ENCODE measurements at places on chromosomes 3 and 15.

DNA sequence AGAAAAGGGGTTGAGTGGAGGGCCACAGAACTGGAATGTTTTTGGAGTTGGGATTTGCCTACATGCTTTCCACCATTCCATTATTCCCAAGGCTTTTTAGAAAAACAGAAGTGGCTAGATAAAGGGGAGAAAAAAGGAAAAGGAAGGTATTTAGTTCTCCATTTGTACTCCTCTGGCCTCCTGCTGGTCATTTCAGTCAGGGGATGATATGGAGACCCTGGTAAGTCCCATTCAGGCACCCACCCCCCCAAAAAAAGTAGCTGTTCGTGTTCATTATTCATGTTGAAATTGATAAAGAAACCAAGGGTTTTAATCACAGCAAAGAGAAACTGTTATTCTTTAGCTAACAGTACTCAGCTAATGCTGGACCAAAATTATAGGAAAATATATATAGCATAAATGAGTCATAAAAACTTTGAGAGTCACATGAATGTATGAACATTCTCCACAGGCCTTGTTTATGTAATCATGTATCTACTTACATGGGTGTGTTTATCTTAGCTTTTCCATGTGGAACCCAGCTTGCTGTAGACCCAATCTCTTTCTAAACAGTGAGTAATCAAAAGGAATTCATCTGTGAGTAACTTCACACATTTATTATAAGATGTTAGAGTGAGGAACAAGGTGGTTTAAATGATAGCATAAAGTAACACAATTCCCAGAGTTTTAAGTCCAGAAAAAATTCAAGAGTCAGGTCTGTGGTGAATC, 167.2 kb downstream of the KCNMB2 start:
- no peak for DNase-seq

- no peak for DNase-seq
Measured at GRCh38 chr15:65785151-65785550, 6.9 kb downstream of the DENND4A start.

- DNase-seq = no peak
Measured at GRCh38 chr15:48622237-48622636, 23.3 kb downstream of the FBN1 start.

DNA sequence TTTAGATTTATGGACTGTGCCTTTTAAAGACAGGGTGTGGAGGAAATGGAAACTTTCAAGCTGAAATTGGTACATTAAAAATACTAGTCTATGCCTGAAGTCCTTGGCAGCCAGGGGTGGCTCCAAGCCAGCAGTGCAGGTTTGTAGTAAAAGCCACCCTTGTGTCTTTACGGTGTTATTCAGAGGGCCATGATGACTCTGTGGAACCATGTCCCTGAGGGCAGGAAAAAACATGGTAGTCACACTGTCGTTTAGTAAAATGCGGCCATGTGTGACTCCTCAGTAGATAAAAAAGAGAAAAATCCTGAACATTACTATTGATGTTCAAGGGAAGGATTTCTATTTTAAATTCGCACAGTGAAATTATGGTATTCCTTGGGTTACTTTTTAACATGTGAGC, 2.7 kb downstream of the FAN1 start:
- no peak for DNase-seq

DNA sequence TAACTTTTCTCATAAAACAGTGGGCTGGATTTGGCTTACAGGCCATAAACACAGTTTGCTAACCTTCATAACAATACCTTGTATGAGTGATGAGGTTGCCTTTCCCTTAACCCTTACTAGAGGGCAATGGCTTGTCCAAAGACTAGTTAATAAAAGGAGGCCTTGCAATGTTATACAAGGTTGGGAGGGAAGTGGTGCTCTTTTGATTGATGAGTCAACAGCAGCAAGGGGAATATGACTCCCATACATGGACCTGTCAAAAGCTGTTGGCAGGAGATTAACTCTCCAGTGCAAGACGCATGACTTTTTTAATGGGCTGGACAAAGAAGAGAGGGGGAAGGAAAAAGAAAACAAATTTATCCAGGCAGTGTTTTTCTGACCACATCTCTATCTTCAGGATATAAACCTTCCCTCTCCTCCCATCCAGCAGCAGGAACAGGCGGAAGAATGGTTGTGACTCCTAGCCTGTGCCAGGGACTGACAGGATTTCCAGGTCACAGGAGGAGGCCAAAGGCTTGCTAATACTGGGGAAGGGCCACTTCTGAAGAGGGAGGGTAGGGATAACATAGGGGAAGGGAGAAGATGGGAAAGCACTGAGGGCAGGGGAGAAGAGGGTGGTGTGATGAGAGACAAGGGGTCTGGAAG, 35.2 kb upstream of the ARL14 start:
- DNase-seq = no peak

- DNase-seq = no peak
Measured at GRCh38 chr3:71893122-71893521, 108.2 kb upstream of the PROK2 start.

DNA sequence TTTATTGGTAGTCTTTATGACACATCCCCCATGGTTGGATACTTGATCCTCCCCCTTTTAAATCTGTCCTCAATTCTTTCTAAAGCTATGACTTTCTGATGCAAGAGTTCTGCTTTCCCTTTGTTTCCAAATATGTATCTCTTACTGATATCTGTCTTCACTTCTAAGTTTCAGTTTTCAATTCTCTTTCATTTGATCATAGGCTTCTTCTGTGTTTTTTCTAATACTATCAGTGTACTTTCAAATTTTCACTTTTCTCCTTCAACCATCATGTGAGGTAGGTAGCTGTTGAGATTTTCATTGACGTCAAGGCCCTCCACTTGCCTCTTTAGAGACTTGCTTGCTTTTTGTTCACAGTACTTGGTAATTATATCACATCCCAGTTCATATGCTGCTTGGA, 436.5 kb downstream of the CNTN4 start:
- no peak for DNase-seq

DNA sequence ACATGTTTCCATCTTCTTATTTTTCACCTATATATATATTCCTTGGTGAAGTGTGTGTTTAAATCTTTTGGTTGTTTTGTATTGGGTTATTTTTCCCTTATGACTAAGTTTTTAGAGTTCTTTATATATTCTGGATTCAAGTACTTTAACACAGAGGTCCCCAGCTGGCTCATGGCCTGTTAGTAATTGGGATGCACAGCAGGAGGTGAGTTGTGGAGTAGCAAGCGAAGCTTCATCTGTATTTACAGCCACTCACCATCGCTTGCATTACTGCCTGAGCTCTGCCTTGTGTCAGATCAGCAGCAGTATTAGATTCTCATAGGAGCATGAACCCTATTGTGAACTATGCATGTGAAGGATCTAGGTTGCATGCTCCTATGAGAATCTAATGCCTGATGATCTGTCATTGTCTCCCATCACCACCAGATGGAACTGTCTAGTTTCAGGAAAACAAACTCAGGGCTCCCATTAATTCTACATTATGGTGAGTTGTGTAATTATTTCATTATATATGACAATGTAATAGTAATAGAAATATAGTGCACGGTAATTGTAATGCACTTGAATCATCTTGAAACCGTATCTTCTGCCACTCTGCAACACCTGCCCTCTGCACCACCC, 151.6 kb downstream of the RSRC1 start:
- DNase-seq = no peak

- no peak for DNase-seq
Measured at GRCh38 chr3:134777341-134777740, 17.7 kb upstream of the EPHB1 start.

DNA sequence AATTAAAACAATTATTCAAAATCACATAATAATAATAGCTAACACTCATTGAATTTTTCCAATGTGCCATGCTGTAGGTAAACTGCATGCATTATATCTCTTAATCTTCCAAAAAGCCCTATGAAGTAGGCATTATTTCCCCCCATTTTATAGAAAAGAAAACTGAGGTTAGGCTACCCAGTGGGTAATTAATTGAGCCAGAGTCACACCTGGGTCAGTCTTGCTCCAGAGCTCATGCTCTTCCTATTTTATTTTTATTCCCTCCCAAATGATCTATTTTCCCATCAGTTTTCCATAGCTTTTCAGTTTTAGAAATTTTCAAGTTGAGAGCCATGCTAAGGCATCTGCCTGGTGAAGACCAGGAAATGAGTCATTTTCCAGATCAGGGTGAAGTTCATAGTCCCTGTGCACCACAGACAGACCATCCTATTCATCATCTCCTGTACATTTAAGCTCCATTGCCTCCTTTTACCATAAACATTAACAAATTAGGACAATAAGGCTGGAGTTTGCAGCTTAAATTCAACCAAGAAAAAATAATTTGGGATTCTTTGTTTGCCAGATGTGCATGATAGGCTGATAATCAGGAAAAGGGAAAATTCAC, 417.3 kb downstream of the OTOL1 start:
- no peak for DNase-seq

- peak; percentile 27 for DNase-seq
Measured at GRCh38 chr3:150495149-150495548, 51.1 kb downstream of the SERP1 start.

GRCh38 chr15:97648728-97649127, 311.8 kb upstream of the ARRDC4 start:
- DNase-seq = no peak

GRCh38 chr15:94621736-94622135, 390.4 kb downstream of the MCTP2 start:
- DNase-seq = no peak

DNA sequence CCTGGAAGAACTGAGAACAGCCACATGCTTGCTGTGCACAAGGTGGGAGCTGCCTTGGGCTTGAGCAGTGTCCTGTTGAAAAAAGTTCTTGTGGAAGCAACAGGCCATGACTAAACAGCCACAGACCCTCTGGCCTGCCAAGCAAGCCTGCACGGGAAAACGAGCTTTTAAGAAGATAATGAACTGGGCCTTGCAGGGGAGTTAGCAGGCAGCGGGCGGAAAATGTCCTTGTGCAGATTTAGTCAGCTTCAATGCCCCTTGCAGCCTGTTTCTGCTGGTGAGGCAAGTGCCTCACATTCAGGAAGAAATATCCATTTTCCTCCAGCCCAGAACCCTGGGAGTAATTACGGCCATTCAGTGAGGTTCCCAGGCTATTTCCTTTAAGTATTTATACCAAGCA, 126.2 kb upstream of the KLHL25 start:
- no peak for DNase-seq

GRCh38 chr15:73650416-73651126, 17.4 kb upstream of the NPTN start:
- DNase-seq = no peak

GRCh38 chr3:11201251-11202019, 47.1 kb downstream of the HRH1 start:
- no peak for DNase-seq

- DNase-seq = no peak
Measured at GRCh38 chr3:40078590-40078989, 230.9 kb upstream of the EIF1B start.

DNA sequence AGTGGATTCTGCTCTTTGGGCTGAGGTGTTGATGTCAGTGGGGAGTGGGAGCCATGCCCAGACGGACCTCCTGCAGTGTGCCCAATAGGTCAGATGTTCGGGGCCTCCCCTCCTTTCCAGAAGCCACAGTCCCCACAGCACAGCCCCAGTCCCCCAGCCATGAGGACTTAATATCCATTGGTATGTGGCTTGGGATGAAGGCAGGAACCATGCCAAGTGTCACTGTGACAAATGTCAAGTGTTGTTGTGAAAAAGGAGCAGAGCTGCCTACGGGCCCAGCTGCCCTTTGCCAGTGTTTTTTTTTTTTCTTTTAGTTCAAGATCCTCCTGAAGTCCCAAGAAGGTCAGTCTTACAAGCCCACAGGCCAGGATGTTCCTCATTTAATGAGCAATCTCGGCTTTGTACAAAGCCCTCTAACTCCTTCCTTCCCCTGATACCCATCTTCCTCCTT, 12.2 kb downstream of the SEMA3G start:
- no peak for DNase-seq

DNA sequence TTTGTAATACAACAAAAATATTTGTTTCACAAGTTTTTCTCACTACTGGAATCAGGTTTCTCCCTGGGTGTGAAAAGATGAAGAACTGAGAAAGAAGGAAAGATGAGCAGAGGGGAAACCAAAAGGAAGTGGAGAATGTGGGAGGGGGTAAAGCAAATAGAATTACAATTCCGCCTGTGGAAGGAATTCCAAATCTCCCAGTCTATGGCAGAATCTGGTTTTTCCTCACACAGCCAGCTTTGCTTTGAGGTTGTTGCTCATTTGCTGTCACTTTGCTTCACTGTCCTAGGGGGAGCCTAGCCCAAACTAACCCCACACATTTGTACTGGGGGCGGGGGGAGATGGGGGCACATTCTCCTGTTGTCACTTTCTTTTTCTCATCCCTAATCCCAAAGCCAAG, 43.9 kb downstream of the RPL22L1 start:
- no peak for DNase-seq

GRCh38 chr15:67082007-67082536, 16.7 kb downstream of the SMAD3 start:
- DNase-seq = no peak

DNA sequence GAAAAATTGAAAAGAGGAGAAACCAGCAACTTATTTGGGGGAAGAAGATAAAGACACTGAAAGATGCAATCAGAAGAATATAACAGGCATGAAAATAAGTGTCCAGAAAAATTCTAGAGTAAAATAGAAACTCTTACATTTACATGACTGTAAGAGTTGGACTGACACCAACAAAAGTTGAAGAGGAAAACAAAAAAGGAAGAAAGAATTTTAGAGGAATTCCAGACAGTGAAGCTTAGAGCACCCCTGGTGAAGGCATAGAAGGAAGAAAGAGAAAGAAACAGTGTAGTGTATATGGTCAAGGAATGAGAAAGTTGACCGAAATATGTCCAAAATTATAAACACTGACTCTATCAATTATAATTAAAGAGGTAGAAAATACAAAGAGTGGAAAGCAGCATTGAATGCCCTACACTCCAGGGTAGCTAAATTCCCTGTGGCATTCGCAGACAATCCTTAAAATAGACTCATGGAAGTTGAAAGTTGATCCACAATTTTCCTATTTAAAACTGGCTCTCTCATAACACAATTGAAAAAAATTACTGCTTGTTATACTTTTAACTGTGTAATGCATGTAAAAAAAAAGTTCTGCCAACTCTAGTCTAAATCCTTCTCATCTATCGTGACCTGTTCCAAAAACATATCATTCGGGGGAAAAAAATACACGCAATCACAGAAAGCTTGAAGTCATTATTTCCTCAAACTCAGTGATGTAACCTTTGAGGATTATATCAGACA, 102.6 kb upstream of the ABI3BP start:
- DNase-seq = no peak

- no peak for DNase-seq
Measured at GRCh38 chr3:46665763-46666452, 27.6 kb downstream of the ALS2CL start.

GRCh38 chr15:66306381-66306780, 13.0 kb downstream of the DIS3L start:
- DNase-seq = no peak

DNA sequence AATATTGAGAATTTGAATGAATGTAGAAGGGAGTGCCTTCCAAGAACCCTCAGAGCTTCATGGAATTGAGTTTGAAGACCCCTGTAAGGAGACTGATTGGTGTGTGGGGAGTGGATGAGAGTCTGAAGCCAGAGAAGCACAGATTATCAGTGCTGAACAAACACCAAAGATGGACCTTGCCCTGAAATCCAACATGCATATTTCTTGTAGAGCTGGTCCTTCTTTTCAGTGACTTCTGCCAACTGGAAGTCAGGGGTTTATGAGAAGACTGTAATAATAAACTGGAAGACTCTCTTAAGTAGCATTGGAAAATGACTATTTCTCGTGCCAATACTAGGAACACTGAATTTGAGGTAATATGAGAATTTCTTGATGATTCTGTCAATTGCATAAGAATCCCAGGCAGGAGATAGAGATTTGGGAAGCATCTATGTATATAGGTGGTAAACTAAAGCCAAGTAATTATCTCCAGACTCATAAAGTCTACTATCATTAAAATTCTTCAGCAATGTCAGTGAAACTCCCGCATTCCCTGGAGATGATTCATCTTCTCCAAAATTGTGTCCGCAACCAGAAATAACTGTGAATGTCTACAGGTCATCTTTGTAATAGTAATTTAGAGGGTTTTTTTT, 213.8 kb downstream of the IL5RA start:
- no peak for DNase-seq

All from bone marrow (tissue), 2 donors.